NCI-H748 treated with DMSO at 0.1 percent for 48 hours (cell line): ENCODE measurements at places on chromosomes 1 and 21.

- no peak for DNase-seq
Observed at GRCh38 chr1:36924282-36924811, 110.0 kb downstream of the GRIK3 start.

- peak; percentile 60 for DNase-seq
Observed at GRCh38 chr1:83860490-83861221, 138.3 kb downstream of the TTLL7 start.

DNA sequence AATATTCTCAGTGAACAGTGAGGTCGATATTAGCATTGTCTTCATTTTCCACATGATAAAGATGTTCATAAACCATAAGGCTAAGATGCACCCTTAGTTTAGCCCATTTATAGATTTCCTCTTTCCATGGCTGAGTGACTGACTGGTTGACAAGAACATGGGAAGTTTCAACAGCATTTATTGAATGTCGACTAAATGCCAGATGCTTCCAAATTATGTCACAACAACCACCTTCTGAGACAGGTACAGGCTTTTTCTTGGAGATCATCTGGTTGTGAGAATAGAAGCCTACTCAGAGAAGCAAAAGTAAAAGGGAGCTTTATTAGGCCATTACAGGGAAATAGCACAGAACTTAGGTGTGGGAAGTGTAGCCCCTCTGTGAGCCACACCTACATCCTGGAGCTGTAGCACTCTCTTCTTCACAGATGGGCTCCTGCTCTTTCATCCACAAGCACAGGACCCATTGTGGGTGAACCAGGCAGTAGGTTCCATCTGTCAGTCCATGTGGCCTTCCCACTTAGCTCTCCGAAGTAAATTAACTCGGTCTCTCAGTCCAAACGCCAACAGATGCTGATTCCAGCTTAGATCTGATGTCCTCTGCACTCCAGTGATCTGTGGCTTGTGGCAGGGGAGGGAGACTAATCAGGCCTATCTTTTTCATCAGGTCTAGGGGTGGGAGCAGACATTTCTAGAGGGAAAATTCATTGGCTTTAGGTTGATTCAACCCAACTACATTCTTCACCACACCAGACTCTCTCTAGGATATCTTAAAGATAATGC is 14.3 kb downstream of the ATP2B4 start:
- no peak for DNase-seq

DNA sequence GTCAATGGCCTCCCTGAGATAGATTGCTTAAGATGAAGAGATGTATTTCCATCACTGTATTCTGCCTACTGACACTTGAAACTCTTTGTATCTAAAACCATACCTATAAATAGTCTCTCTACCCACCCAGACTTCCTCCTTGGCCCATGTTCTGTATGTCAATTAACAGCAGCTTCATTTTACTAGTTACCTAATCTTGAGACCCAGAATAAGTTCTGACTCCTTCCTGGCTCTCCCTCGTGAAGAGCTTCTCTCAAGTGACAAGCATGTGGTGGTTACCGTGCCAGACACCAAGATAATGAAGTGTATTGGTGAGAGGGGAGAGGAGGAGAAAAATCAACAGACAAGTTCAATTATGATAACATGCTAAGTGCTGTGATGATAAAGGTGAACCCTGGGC is 128.8 kb upstream of the RAVER2 start:
- no peak for DNase-seq

- no peak for DNase-seq
Observed at GRCh38 chr1:152252157-152252556, 28.2 kb upstream of the HRNR start.
